Activated CD4-positive, CD25-positive, alpha-beta regulatory T cell (primary cell): ENCODE measurements at places on chromosomes 5 and 9.
A peak's percentile ranks its signal among the peaks of the same experiment; 100 is the strongest.

DNA sequence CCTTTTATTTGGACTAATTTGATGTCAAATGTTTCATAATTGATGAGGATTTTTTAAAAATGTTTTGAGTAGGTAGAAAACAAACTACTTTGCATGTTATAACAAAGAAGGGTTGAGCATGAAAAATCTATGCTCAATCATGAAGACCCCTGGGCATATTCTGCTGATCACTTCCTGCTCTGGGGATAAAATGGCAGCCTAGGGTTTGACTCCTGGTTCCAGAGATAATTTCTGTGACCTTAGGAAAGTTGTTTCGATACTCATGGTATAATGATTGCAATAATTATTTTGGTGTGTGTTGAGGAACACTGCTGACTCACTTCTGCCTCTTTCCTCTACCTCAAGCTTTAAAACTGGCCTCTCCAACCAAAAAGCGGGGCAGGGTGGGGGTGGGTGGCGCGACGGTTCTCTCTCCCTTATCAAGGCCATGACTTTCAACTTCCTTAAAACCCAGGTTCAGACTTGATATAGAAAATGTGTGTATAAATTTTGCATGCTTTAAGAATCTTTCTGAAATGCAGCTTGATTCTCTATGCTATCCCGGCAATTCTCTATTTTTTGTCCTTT lies 6.0 kb upstream of the PIP5K1B start:
- no peak for DNase-seq

GRCh38 chr9:111533099-111533790 lies 8.3 kb downstream of the ZNF483 start:
- DNase-seq: no peak

DNA sequence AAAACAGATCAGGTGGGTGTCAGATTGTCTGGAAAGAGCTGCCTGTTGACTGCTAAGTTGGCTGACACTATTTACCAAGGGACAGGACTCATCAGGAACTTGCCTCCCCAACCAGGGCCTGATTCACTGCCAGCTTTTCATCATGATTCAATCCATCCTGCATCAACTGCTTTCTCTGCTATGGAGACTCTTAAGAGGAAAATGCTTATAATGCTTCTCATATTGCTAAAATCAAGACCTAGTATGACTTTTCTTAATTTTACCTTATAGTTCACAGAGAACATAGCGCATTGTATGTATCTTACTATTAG lies 21.3 kb downstream of the HTR4 start:
- no peak for DNase-seq

GRCh38 chr5:66540078-66540477 lies 56.1 kb upstream of the MAST4 start:
- no peak for DNase-seq

- no peak for DNase-seq
Measured at GRCh38 chr9:113562653-113563381, 99.3 kb downstream of the RGS3 start.

DNA sequence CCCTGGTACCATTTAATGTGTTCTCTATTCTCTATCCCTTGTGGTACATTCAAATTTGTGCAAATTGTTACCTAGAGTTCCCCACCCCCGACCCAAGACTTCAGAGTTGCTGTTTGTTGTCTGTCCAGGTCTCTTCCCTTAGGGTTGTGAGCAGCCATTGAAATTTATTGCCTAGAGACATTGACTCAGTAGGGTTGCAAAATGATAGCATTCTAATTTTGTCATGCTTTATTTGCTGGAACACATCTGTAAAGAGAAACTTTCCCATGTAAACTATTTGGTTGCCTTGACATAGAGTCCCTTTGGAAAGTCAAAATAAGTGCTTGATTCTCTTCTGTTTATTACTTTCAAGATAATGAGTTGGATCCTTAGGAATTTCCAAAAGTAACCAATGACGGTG lies 91.7 kb upstream of the KLF9 start:
- no peak for DNase-seq

DNA sequence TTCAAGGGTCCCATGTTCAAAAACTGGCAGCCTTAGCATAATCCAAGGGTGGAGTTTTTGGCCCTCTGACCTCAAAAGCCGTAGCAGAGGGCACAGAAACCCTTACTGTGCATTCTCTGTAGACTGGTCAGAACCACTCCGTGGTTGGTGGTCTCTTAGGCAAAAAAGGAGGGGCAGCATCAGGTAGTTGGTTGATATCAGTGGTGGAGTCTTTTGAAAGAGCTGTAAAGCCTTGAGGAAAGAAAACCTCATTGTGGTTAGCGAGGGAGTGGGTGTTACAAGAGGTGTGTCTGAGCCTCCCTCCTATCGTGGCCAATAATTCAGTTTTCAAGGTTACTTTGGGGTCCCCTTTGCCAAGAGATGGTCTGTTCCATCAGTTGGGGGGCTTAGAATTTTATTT lies 40.9 kb downstream of the ARHGEF28 start:
- DNase-seq: no peak

DNA sequence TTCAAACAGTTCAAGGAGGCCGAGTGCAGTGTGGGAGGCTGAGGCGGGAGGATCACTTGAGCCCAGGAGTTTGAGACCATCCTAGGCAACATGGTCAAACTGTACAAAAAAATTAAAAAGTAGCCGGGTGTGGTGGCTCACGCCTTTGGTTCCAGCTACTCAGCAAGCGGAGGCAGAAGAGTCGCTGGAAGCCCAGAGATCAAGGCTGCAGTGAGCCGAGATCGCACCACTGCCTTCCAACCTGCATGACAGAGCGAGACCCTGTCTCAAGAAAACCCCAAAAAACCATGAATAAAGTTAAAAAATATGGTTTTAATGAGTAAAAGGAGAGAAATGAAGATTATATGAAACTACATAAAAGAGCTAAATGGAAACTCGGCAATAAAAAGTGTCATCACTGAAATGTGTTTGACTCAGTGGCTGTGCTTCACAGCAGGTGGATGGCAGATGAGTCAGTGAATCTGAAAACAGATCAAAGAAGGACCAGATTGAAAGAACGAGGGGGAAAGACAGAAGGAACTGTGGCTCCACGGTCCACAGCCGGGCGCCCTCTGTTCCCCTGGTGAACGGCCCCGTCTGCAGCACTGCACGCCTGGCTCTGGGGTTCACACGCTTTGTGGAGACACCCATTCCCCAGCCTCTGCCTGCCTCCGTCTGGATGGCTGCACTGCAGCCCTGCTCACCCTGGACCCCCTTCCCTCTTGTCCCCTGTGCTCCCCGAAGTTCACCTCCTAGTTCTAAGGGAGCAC lies 25.1 kb downstream of the EXD3 start:
- no peak for DNase-seq

DNA sequence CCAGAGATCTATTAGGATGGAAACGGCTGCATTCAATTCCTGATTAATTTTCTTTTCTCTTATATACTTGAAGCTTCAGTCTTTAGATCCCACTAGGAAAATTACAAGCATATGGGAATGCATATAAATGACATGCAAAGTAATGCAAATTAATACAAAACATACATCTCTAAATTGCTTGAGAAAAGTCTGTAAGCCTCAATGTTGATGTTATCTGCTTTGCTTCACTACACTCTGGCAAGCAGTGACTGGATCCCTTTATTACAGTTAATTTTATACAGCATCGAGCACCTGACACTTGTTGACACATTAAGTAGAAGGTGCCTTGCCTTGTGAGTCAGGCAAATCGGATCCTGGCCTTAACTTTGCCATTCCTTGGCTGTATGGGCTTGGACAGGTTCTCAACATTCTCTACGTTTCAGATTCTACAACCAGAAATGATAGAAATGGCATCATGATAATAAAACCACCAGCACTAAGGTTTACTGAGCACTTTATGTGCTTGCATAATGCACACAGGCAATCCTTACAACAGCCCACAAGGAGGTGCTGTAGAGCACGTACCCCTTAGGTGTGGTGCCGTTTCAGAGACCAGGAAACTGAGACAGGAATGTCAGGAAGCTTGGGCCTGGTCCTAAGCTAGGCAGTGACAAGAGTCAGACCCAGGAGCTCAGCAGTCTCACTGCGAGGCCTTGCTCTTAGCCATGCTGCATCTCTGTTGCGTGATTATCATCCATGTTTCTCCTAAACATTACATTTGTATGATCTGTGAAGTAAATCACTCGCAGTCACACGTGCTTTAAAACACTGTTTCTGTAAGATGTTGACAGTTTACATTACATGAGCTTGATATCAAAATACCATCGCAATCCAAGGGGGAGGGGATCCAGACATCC lies 2.7 kb downstream of the GCNT4 start:
- peak; percentile 32 for DNase-seq

DNA sequence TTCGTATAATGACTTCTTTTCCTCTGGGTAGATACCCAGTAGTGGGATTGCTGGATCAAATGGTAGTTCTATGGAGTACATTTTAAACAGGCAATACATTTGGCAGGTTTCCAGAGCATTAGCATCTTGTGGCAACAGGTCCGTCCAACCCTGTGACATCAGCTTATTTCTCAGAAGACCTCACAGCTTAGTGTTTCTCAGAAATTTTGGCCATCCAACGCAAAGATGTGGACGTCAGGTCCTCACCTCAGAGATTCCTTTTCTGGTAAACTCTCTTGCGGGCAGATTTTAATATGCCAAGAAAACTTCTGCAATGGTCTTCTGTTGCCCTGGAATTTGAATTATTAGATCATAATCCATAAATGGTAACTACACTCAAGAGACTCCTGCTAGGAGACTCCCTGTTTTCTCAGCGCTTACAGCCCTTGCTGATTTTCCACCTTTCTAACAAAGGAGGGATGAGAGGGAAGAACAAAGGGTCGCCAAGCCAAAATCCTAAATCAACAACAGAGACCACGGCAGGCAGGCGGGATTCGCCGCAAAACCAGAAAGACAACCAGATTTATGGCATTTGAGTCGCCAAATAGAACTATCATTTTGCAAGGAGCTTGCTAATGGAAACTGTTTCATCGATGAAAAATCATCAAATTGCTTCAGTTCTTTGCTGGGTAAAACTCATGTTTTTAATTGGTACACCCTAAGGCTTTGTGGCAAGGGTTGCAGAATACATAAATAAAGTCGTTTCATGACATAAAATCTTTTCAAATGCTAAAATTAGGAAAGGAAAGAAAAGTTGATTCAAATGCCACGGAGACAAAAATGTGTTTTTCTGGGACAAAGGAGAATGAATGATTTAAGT lies 34.1 kb upstream of the PLPP1 start:
- DNase-seq: no peak

GRCh38 chr5:156585999-156586398 lies 259.0 kb downstream of the SGCD start:
- no peak for DNase-seq

GRCh38 chr5:152608458-152608857 lies 203.4 kb upstream of the NMUR2 start:
- no peak for DNase-seq

GRCh38 chr9:16602494-16602893 lies 268.0 kb downstream of the BNC2 start:
- DNase-seq: no peak

- no peak for DNase-seq
Measured at GRCh38 chr5:96339862-96340261, 93.2 kb downstream of the PCSK1 start.

DNA sequence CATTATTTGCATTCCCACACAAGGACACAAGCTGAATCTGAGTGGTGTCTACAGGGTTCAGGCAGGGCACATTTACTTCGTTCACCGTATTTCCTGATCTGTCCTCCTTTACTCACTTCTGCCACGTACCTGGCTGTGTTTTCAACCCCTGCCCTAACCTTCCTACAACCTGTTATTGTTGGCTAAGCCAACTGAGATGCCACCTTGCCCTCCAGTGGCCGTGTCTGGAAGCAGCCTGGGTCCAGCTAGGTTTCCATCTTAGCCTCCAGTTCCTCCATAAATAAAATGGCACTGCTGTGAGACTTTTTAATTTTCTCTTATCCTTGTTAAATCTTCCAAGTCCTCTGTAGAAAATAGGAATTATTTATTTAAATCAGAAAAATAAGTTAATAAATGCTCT lies 64.8 kb downstream of the ATP10B start:
- DNase-seq: no peak

- no peak for DNase-seq
Measured at GRCh38 chr5:90479611-90480385, 5.1 kb downstream of the POLR3G start.

- no peak for DNase-seq
Measured at GRCh38 chr5:14561741-14562140, 19.9 kb upstream of the OTULINL start.

GRCh38 chr5:113917997-113918396 lies 404.5 kb downstream of the YTHDC2 start:
- DNase-seq: no peak

DNA sequence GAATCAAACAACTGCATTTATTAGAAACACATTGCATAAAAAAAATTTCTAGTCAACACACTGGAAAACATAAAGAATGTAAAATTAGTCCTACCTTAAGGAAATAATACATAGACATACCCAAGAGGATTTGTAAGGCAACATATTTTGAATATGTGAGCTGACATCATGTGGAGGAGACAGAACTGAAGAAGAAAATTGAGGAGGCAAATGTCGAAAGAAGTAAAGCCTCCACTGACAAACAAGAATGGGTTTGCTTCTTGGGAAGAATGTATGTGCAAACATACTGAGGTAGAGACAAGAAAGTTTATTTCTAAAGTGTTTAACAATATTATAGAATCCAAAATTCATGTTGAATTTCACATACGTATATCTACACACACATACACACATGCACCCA lies 363.0 kb upstream of the PDE4D start:
- DNase-seq: no peak

DNA sequence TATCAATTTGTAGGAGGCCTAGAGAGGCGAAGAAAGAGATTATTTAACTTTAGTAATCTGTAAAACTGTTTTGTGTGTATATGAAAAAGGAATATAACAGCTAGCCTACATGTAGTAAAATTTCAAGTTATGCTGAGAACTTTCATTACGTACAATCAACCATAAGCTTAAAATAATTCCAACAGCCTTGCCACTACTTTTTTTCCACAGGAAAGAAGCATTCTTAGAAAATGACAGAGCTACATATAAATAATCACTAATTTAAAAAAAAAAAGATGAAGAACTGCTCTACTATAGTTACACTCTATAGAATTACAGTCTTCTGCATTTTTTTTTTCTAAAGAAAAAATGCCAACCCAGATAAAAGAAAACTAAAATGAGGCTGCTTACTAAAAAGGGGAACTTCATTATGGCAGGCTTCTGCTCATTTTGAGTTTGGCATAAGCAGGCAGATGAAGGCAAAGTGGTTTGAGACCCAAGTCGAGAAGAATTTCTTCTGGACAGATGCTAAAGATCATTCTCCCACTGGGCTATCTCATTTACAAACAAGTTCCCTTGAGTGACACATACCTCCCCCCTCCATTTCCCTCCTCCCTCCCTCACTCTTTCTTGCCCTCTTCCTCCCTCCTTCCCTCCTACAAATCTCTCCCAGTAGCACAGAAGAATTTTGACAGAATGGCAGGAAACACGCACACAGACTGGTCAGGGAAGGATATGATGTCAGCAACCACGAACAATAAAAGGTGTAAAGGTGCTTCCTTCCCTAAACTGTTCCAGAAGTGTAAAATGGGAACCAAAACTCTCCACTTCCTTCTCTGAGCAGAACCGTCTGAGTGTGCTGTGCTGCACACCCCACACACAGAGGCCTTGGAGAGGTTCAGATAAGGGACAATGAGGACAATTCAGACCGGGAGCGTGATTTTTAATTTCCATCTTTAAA lies 56.1 kb downstream of the MEF2C start:
- no peak for DNase-seq

- no peak for DNase-seq
Measured at GRCh38 chr9:122580360-122580759, 2.8 kb downstream of the OR1L8 start.
